ENCODE measurements at places on chromosomes 2 and 18.

GRCh38 chr2:28134262-28134812 is 243.8 kb downstream of the BABAM2 start:
- DNase-seq: peak; percentile 81

DNA sequence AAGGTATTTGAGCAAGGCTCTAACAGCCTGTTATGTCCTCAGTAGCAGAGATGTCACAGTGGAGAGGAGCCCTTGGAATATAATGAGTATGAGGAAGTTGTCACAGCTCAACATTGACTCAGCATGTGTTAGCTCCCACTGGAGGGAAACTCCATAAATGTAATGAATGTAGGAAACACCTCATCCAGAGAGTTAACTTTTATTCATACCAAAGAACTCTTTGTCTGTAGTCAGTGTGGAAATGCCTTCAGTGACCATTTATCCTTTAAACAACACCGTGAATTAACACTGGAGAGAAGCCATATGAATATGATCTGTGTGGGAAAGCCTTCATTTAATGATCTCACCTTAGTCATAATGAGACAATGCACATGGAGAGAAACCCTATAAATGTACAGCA is 59.7 kb downstream of the CYP1B1 start:
- DNase-seq: no peak

GRCh38 chr2:231900486-231900942 is 25.7 kb downstream of the NPPC start:
- peak; percentile 84 for DNase-seq

GRCh38 chr2:63300835-63301234 is 250.2 kb downstream of the OTX1 start:
- no peak for DNase-seq

DNA sequence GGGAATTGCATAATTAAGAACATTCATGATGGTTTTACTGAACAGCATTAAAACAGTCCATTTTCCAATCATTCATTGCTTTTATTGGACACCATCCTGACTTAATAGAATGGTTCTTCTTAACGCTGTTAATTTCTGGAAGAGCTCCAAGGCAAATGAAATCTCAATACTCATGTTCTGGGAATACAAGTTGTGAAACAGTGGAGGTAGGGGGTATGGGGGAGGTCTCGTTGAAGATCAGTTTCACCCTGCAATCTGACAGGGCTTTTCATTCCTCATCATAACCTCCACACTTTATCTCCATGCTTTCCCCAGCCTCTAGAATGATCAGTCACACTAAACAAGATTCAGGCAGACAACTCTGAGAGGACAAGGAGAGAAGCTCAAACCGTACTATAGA is 113.6 kb downstream of the ETAA1 start:
- DNase-seq: no peak

DNA sequence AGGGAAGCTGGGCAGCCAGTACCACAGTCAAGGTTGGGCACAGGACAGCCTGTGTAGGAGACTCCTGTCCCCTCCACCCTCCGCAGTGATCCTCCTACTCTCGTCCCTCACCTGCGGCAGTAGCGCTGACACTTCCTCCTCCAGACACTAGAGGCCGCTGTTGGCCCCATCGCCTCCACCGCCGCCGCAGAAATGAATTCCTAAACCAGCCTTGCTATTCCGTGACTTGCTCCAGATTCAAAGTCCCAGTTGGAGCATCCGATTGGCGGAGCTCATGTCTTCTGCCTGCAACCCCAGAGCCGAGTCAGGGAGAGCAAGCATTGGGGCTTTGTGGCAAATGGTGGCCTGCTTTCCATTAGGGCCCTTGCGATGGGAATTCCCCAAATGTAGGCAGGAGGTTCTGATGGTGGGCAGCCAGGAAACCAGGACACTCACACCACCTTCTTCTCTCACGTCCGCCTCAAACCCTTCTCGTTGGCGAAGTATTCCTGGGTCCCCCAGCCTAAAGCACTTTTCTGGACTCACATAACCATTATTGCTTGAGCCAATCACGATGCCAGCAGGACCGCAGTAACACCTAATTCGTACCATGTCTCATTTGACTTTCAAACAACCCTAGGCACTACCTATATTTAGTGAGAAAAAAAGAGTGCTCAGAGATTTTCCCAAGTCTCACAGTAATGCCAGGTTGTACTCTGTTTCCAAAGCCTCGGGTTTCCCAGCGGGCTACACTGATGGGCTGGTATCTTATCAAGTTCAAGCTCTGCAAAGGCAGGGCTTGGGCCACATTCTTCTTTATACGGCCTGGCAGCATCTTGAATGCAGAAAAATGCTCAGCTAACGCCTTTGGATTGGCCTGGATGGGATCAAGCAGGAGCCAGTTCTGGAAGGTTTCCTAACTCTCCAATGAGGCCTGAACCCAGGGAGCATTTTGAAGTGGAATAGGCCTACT is 1.2 kb upstream of the DNAJB2 start:
- peak; percentile 87 for DNase-seq

DNA sequence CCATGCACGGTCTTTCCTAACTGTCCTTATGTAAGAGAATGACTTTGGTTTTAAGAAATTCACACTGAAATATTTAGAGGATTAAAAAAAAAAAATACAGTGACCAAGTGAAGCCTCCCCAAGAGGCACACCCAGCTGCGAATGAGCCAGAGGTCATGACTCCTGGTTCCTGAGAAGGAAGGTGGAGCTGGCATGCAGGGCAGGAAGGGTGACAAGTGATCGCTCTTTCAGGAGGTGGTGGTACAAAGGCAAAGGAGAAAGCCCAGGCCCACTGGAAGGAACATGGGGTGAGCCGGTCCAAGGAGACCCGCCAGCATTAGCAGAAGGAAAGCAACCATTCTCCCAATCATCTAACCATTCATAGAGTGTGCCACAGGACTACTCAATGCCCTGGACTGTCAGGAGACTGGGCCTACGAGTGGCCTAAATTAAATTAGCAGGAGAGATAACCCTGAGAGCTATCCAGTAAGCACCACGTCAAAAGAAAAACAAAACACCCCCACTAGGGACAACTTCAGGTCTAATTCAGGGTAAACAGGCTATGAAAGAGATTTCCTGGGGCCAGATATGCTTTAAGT is 7.8 kb downstream of the INO80C start:
- DNase-seq: peak; percentile 33

DNA sequence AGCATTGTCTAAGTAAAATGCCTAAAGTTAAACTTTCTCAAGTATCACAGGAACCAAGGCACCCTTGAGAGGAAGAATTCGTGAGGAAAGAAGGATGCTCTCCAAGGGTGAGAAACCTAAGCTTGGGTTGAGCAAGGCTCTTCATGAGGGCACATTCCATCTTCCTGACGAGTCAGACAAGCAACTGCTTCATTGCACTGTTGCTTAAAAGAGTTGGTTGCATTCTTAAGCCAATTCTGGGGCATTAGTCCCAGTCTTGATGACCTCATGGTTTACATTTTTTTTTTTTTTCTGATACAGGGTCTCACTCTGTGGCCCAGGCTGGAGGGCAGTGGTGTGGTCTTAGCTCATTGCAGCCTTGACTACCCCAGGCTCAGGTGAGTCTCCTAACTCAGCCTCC is 237.5 kb downstream of the ACTR3 start:
- no peak for DNase-seq

GRCh38 chr2:240878341-240878936 is 9.8 kb downstream of the AGXT start:
- no peak for DNase-seq

DNA sequence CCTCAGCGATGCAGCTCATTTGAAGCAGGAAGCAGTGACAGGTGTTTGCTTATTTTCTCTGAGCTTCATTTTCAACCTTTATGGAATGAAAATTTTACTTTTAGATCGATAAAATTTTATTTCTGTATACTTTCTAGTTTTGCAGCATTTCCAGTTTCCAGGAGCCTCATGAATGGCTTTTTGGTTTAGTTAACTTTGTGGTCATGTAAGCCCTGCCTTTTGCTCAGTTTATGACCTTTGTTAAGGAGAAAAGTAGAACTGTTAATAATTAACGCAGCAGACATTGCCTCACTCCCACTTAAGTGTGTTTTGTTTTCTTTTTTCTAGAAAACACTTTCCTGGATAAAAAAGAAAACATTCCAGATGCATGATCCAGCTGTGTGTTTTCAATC is 4.4 kb upstream of the FARP2 start:
- no peak for DNase-seq

DNA sequence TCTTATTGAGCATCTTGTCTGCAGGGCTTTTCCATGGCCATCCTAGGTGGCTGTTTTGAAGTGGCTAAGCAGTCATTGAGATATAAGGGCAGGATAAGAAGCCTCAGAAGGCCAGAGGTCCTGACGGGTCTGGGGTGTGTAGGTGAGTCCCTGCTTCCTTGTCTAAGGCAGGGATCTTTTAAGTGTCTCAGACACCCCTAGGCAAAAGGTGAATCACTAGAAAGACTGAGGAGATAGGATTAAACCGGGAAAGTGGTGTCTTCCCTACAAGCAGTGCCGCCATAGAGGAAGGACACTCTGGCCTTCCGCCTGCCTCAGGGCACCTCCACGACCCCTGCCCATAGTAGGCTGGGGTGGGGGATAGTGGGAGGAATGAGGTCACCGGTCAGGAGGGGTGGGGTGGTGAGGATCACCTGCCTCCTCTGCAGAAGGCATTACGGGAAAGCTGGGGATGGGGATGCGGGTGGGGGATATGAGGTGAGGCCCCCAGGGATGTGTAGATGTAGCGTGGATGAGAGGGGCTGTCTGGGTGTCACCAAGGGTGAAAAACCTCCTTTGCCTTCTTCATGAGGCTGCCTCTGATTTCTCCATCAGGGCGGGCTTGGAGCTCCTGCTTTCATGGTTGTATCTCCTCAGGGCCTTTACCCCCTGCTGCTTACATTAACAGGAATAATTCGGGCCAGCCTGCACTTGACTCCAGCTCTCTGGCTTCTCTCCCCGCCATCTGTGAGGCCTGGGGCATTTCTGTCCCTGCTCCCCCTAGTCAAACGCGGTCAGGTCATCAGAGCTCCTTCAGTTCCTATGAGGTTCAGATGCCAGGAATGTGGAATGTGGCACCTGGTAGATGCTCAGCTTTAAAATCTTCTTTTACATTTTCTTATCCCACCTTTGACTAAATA is 244.0 kb downstream of the DYSF start:
- DNase-seq: peak; percentile 1

GRCh38 chr2:190993292-190993643 is 20.7 kb downstream of the STAT1 start:
- DNase-seq: no peak

- no peak for DNase-seq
Observed at GRCh38 chr2:217244815-217245214, 385.0 kb upstream of the TNP1 start.

DNA sequence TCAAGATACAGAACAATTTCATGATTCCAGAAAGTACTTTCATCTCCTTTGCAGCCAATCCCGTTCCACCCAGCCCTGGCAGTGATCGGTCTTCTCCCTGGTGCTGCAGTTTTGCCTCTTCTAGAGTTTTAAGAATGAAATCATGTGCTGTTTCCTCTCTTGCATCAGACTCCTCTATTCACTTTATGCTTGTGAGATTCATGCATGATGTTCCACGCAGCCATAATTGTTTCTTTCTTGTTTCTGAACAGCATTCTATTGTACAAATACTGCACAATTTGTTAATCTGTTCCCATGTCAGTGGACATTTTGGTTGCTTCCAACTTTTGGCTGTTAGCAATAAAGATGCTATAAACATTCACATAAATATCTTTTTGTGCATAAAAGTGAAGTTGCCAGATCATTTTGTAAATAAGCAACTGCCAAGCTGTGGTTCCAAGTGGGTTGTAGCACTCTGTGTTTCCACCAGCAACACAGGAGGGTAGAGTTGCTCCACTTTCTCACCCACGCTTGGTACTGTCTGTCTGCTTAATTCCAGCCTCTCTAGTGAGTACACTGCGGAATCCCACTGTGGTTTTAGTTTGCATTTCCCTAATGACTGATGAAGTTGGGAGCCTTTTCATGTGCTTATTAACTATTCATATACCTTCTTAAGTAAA is 104.5 kb downstream of the TWIST2 start:
- no peak for DNase-seq

DNA sequence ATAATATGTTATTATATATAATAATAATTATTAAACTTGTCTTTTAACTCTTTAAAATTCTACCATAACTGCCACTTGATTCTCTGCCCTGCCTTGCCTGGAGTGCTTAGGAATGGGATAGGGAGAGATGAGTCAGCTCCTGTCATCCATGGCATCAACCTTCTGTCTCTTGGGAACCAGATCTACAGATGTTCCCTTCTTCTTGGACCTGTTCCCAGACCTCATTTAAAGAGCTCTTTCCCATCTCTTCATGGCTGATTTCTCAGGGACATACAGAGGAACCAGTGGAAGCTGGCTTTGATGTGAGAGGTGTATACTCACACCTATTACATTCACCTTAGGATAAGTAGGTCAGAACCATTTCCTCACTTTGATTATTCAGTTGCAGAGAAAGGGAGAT is 155.3 kb upstream of the MYO3B start:
- DNase-seq: no peak

- peak; percentile 37 for DNase-seq
Observed at GRCh38 chr18:58161659-58162058, 117.6 kb downstream of the NEDD4L start.

GRCh38 chr2:8576525-8577167 is 105.2 kb upstream of the ID2 start:
- peak; percentile 29 for DNase-seq

- DNase-seq: no peak
Observed at GRCh38 chr2:177520324-177520723, 127.8 kb downstream of the AGPS start.

DNA sequence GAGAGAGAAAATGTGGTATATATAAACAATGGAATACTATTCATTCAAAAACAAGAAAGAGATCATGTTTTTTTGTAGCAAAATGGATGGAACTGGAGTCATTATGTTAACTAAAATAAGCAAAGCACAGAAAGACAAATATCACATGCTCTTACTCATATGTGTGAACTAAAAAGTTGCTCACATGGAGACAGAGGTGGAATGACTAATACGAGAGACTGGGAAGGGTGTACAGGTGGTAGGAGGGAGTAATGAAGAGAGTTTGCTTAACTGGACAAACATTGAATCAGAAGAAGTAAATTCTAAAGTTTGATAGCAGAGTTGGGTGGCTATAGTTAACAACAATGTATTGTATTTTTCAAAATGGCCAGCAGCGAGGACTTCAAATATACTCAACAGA is 1080.7 kb upstream of the CHAC2 start:
- no peak for DNase-seq

DNA sequence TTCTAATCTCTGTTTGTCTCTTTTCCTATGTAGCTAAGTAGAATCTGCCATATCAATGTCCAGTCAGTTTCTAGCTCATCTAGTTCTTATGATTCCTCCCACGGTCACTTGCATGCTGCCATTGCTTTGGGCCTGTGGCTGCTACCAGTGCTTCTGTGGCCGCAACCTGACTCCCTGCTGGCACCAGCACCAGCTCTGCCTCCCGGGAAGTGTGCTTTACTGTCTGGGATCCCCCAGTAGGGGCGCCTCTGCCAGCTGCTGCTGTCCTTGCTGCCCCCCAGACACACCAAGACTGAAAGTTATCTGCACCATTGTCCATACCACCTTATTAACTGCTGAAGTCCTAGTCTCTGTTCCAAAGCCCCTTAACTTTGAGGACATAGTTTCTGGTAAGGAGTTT is 56.3 kb downstream of the RAPGEF4 start:
- no peak for DNase-seq

DNA sequence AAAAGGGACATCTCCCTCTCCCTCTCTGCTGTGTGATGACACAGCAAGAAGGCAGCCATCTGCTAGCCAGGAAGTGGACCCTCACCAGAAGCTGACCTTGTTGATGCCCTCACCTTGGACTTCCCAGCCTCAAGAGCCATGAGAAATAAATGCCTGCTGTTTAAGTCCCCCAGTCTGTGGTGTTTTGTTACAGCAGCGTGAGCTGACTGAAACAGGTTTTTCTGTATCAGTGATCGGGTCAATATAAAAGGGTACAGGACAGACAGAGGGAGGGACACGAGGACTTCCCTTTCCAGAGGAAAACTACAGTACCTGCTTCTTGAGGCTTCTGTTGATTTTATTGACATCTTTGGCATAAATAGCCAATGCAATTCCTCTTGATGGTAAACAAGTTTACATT is 510.3 kb upstream of the CHAC2 start:
- no peak for DNase-seq
